ENCODE measurements at places on chromosomes 1 and 21.

DNA sequence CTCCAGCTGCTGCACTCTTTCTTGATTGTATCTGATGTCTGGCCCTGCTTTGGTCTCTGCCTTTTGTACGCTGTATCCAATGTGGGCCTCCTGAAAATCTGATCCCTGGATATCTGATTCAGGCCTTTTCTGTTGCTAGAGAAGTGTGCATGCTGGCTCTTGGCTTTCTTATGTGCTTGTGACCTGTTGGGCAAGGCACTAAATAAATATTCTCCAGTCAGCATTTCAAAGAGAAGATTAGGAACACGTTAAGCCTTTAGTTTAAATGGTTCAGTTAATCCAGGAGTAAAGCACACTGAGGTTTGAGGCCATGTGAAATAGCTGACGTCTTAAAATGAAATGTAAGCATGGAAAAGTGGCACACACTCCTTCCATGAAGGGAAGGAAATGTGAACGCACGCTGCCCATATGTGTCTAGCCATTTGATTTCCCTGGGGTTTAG, 9.3 kb upstream of the F3 start:
- DNase-seq: no peak

GRCh38 chr1:57638239-57638638, 214.4 kb upstream of the DAB1 start:
- no peak for DNase-seq

DNA sequence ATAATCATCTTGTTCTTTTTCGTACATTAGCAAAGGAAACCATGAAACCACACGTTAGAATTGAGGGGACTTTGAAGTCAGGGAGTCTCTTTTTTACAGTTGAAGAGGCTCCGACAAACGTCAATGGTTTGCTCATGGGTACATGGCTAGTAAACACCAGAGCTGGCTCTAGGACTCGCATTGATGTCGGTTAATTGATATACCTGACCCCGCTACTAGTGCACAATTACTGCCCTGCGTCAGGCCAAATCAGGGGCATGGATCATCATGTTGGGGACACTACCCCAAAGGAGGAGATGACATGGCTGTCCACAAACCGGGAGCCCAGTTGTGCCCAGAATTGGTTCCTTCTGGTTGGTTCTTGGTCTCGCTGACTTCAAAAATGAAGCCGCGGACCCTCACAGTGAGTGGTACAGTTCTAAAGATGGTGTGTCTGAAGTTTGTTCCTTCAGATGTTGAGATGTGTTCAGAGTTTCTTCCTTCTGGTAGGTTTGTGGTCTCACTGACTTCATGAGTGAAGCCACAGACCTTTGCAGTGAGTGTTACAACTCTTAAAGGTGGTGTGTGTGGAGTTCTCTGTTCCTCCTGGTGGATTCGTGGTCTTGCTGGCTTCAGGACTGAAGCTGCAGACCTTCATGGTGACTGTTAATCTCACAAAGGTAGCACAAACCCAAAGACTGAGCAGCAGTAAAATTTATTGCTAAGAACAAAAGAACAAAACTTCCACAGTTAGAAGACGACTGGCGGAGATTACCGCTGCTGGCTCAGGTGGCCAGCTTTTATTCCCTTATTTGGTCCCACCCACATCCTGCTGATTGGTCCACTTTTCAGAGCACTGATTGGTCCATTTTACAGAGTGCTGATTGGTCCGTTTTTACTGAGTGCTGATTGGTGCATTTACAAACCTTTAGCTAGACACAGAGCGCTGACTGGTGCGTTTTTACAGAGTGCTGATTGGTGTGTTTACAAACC, 126.9 kb upstream of the ERRFI1 start:
- no peak for DNase-seq

DNA sequence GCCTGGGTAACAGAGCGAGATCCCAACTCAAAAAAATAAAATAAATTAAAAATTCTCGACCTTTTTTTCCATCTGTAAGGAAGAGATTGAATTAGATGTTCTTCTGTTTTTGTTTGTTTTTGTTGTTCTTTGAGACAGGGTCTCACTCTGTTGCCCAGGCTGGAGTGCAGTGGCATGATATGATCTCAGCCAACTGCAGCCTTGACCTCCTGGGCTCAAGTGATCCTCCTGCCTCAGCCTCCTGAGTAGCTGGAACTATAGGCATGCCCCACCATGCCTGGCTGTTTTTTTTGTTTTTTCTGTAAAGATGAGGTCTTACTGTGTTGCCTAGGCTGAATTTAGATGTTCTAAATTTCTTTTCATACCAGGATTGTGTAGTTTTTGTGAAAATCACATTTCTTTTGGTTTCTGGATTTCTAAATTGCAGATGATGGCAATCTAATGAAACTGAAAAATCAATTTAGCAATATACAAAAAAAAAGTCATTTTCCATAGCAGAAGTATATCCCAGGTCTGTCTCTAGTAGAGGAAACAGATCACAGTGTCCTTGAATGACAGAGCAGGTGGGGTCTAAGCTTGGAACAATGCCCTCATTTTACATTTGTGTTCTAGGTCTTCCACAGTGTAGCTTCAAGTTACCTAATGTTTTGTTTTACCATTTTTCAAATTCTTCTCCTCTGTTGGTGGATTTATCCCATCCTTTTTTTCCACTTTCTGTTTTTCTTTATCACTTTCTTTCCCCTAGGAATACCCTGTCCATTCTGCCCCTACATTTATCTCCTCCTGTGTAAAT, 20.3 kb downstream of the ZYG11A start:
- DNase-seq: no peak

GRCh38 chr1:247118946-247119446, 14.8 kb upstream of the ZNF669 start:
- DNase-seq: no peak
